ENCODE measurements at places on chromosomes 12 and 14.
A peak's percentile ranks its signal among the peaks of the same experiment; 100 is the strongest.

DNA sequence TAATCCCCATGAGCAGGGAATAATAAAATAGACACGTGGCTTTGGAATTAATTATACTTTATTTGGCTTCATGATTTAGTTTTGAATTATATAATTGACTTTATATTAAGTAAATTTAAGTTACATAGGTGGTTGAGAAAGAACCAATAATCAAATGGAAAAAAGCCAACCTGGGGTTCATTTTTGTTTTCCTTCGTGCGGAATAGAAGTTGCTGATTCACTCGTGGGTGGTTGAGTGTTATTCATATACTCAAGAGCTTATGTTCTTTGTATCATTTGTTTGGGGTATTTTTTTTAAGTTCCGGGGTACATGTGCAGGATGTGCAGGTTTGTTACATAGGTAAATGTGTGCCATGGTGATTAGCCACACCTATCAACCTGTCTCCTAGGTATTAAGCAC lies 58.0 kb downstream of the ZNF664 start:
- DNase-seq: no peak

DNA sequence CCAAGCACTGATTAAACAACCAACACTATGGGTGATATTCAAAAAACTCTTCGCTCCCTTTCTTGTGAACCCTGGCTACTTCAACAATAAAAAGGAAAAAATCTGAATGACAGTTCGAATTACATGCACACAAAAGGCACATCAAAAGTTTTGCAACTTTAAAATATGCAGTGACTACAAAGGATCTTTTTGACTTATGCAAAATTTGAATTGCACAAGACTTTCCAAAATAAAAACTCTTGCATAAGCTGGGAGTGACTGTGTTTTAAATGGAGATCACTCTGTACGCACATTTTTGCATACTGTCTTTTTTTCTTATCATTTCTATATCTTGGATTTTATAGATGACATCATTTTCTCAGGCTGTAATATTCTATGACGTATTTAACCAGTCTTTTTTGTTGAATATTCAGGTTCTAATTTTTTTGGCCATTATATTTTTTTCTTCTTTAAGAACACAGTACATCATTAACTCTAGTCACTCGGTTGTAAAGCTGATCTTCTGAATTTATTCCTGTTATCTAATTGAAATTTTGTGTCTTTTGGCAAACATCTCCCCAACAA lies 667.6 kb upstream of the TBX3 start:
- no peak for DNase-seq

DNA sequence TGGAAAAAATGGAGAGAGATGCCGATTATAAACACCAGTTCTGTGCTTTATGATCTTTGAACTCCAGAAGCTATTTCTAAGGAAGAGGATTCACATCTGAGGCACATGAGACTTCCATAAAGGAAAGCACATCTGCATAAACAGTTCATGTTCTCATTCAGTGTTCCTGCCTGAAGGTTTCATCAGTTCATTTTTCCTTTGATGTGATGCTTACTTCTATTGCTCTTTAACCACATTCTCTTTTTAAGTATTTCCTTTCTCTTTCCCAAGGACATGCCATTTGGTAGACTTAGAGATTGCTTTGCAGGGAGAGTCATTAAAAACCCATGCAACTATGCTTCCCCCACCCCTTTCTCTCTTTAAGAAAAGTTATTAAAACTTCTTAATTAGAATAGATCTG lies 387.0 kb upstream of the FLRT2 start:
- no peak for DNase-seq

GRCh38 chr12:122860854-122861586 lies 25.8 kb downstream of the HIP1R start:
- DNase-seq: no peak

- DNase-seq: no peak
Observed at GRCh38 chr12:110349514-110350151, 53.9 kb downstream of the ANAPC7 start.

DNA sequence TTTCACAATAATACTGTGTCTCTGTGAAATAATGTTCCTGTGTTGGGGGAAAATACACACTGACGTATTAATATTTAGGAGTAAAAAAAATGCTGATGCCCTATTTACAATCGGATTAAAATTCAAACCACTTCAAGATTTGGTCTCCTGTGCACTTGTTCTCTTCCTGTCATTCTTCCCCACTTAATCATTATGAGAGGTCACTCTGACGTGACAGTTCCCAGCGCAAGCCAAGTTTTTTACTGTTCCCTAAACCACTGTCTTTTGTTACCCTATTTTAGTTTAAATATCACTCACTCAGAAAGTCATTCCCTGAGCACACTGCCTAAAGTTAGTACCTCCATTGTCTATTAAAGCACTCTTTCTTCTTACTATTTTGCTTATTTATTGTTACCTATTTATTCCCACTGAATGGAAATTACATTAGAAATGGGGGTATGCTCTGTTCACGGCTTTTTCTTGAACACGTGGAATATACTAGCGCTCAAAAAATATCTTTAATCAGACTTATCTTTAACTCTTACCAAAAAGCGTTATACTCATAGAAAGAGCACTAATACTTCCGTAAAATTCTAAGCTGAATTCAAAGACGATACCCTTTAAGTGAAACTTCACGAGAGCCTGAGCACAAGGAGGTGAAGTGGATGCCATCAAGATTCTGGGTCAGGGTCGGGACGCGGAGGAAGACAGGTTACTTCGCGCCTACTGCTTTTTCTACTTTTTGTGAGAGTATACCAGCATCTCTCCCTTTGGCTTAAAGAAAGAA lies 670 bp upstream of the PSMA3 start:
- peak; percentile 26 for DNase-seq

GRCh38 chr12:94225947-94226630 lies 77.7 kb downstream of the PLXNC1 start:
- DNase-seq: no peak

- no peak for DNase-seq
Observed at GRCh38 chr14:86166541-86166940, 636.6 kb downstream of the FLRT2 start.

GRCh38 chr14:104856157-104856868 lies 8.8 kb upstream of the CEP170B start:
- no peak for DNase-seq

DNA sequence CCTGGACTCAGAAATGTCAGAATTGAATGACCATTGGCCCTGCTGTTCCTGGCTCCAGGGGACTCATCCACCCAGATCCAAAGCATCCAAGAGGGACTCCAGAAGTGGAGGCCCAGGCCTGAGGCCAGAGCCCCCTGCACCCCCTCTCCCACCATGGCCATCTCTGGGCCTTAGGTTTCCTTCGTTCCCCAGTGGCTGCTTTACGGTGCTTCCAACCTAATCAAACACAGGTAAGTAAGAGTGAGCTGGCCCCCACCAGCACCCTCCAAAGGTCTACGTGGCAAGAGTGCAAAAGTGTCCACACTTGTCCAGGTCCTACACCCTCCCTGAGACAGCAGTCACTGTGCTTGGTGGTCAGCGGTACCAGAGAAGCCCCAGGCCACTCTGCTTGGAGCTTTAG lies 139.0 kb downstream of the DPF3 start:
- no peak for DNase-seq

DNA sequence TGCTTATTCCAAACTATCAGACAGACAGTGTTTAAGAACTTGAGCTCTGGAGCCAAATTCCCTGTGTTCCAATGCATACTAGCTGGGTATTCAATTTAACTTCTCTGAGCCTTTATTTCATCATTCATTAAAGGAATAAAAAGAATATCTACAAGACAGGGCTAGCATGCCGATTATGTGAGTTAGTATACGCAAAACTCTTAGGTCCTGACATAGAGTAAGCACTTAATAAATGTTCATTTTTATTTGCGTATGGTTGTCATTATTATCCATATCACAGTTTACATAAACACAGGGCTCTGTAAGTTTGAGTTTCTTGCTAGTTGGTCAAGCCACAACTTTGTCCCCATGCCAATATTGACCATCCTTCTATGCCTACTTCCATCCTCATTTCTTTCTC lies 161.5 kb downstream of the NUAK1 start:
- no peak for DNase-seq

- DNase-seq: no peak
Observed at GRCh38 chr14:92673601-92674150, 74.8 kb downstream of the LGMN start.

GRCh38 chr14:44657203-44657602 lies 150.1 kb upstream of the FSCB start:
- no peak for DNase-seq

- DNase-seq: no peak
Observed at GRCh38 chr12:18799561-18799960, 61.6 kb downstream of the CAPZA3 start.

- DNase-seq: no peak
Observed at GRCh38 chr14:35480119-35480769, 53.7 kb upstream of the INSM2 start.

- no peak for DNase-seq
Observed at GRCh38 chr12:54059668-54060067, 6.0 kb downstream of the HOXC4 start.

- DNase-seq: no peak
Observed at GRCh38 chr14:51929910-51930682, 59.2 kb upstream of the RTRAF start.

DNA sequence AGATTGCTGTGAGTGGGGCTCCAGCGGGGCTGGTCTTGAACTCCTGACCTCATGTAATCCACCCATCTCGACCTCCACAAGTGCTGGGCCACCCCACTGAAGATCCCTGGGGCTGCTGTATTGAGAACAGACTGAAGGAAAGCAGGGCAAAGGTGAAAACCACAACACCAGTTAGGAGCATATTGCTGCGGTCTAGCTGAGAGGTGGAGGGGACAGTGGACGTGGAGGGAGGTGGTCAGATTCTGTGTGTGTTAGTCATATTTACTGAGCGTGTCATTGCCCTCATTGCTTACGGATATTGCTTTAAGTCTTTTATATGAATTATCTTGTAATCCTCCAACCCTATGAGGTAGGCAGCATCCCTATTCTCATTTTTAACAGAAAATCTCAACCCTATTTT lies 69.0 kb upstream of the OVCH1 start:
- no peak for DNase-seq

GRCh38 chr12:12010277-12011039 lies 60.3 kb upstream of the BCL2L14 start:
- no peak for DNase-seq

DNA sequence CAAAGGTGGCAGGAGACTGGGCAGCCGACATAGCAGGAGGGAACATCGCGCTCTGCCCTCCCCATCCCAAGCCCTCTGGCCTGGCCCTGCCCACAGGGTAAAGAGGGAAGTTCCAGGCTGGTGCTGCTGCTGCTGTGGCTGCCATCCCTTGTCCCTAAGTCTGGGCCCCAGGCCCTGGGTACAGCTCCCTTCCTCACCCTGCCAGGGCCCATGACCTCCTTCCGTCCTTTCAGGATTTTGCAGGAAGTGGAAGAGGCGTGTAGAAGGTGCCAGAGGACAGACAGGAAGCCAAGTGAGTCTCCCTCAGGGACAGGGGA lies 14.7 kb upstream of the NCOR2 start:
- DNase-seq: no peak

GRCh38 chr12:77130193-77130592 lies 64.8 kb upstream of the E2F7 start:
- DNase-seq: no peak
